ENCODE measurements at places on chromosomes 4 and X. TPM values are rescaled to one million over a fixed set of nuclear protein-coding genes. Genes with fewer than 3 reads are reported as not detected.

GRCh38 chr4:109967798-109968520 lies 55.3 kb downstream of the EGF start:
- no peaks in the 10 kb centered on the region for H3K27me3 ChIP-seq
- H3K27ac ChIP-seq = no peak overlapping the region
- no peaks in the 10 kb centered on the region for H3K36me3 ChIP-seq
- H3K4me3 ChIP-seq = no peak overlapping the region
- peaks cover 2% of the 10 kb centered on the region for H3K4me1 ChIP-seq

GRCh38 chr4:76781698-76782595 lies 116.0 kb downstream of the SOWAHB start:
- no peaks in the 10 kb centered on the region for H3K27me3 ChIP-seq
- no peak overlapping the region for H3K4me3 ChIP-seq
- peaks cover 32% of the 10 kb centered on the region for H3K36me3 ChIP-seq
- no peaks in the 10 kb centered on the region for H3K4me1 ChIP-seq
- no peak for DNase-seq

GRCh38 chrX:7730071-7730470 lies 112.9 kb upstream of the VCX start:
- peaks cover 6% of the 10 kb centered on the region for H3K27me3 ChIP-seq
- DNase-seq = no peak
- no peak overlapping the region for H3K27ac ChIP-seq
- no peaks in the 10 kb centered on the region for H3K36me3 ChIP-seq
- no peaks in the 10 kb centered on the region for H3K4me1 ChIP-seq

Gene ITIH6
- total RNA-seq = 0.22 TPM

Gene FAM53A
- total RNA-seq = 1.6 TPM

- peaks cover 12% of the 10 kb centered on the region for H3K27me3 ChIP-seq
- H3K27ac ChIP-seq = no peak overlapping the region
- no peak for DNase-seq
- no peaks in the 10 kb centered on the region for H3K36me3 ChIP-seq
Measured at GRCh38 chrX:130097507-130098209, 12.6 kb downstream of the ELF4 start.

GRCh38 chr4:112173593-112174558 lies 28.6 kb downstream of the FAM241A start:
- DNase-seq = no peak
- H3K4me1 ChIP-seq = no peaks in the 10 kb centered on the region
- no peaks in the 10 kb centered on the region for H3K36me3 ChIP-seq
- H3K27me3 ChIP-seq = no peaks in the 10 kb centered on the region
- no peak overlapping the region for H3K27ac ChIP-seq

Gene MTMR8
- total RNA-seq = 2.0 TPM
